Activated CD4-positive, CD25-positive, alpha-beta regulatory T cell treated with anti-CD3 and anti-CD28 coated beads, Interleukin-2, amount 50 U/mL, for 24 hours (primary cell): ENCODE measurements at places on chromosomes 16 and 17.

GRCh38 chr17:61498042-61498994 lies 46.1 kb downstream of the TBX4 start:
- no peak for ATAC-seq

- no peak for ATAC-seq
Measured at GRCh38 chr17:65559804-65560627, 1.4 kb downstream of the AXIN2 start.

GRCh38 chr16:64121473-64121872 lies 1000.4 kb downstream of the CDH11 start:
- ATAC-seq, result no peak

DNA sequence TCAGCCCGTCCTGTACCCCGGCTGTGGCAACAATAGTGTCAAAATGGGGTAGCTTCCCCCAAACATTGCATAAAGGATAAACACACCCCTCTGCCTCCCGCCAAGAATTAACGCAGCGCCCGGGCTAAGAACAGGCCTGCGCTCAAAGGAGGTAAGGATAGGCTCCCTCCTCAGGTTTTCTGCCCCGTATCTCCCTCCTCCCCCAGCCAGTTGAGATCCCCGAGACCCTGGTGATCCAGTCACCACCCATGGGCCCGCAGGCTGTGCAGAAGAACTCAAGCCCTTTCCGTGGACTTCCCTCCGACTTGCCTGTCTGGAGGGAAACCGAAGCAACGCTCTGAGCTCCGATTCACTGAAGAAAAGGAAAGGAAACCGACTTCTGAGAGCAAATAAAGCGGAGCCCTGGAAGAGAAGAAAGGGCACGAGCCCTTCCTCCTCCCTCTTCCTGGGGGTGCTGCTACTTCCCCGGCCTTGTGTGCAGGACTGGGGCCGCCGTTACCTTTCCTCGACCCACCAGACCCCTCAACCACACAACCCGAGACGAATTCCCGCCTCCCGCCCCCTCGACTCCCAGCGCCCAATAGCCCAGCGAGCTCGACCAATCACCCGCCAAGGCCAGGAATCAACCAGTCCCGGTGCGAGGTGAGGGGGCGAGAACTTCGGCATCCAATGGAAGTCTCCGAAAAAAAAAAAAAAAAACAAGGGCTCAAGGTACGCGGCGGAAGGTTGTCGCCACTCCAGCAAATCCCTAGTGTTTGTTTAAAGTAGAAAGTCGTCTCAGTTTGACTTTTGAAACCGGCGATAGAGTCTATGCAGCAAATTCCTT lies at the start of gene BRIP1:
Gene BRIP1, minus strand, starts transcription at position 554 of the 826 bp plus-strand sequence. CDS start 1,989 bp downstream, outside the sequence.
- peak; percentile 97 for ATAC-seq

DNA sequence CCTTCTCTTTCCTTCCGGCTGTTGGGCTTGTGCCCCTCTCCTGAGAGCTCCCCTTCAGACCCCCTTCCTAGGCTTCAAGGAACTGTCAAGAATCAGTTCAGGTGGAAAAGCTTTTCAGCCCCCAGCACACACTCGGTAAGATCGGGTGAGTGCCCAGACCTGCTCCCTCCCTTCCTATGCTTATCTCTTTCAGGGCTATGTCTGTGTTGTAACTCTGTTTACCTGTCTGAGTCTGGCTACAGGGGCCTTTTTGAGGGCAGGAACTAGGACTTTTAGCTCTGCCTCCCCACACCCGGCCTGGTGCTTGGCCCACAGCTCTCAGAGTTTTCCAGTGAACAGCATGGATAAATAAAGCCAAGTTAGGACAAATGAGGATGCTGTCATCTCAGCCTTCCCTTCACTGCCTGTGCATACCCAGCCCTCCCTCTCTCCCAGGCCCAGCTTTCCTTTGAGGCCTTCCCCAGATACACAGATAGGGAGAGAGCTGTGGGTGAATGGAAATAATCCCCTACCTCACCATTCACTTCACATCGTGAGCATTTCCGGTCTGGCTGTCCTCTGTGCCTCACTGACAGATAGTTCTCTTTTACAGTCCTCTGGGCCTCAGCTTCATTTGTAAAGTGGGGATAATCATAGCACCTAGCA lies 5.7 kb upstream of the MRPS23 start:
- ATAC-seq, result no peak

DNA sequence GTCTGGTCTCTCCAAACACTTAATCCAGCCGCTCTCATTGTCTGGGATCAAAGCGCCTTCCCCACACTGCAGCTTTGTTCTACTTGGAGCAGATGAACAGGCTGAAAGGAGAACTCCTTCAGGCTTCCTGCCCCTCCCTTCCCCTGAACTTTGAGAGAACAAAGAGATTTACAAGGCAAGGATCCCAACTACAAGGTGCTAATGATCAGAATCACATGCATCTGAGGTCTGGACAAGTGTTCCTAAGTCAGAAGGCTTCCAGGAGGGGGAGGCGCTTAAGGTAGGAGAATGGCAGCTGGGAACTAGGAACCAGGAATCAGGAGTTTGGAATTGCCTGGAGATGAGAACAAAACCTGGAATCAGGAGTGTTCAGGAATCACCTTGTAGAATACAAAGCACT lies 606.3 kb upstream of the CDH11 start:
- ATAC-seq, result no peak

DNA sequence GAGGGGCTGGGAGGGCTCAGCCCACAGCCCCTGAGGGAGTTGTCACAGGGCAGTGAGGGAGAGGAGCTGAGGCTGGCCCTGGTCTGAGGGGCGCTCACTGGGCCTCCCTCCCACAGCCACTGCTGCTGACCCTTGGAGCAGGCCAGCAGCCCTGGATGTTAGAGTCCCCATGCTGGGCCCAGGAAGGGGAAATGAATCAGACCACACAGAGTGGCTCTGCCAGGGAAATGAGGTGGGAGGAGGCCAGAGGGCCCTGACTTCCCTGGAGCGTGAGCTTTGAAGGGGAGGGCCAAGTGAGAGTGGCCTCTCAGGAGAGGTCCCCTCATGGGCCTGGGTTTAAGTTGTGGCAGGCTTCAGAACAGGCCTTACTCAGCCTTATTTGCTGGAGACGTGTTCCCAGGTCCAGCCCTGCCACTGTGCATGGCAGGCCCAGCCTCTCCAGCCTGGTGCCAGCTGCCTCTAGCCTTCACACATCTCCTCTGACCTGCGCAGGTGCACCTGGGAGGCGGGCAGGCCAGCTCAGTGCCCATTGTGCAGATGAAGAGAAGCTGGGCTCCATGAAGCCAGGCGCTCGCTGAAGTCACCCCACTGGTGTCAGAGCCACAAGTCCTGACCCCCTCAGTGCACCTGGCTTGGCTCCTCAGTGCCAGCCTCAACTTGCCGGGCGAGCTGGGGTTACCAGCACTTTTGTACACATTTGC lies 15.4 kb downstream of the GPT2 start:
- ATAC-seq, result no peak

- no peak for ATAC-seq
Measured at GRCh38 chr17:76085731-76086366, 6.9 kb downstream of the ZACN start.

DNA sequence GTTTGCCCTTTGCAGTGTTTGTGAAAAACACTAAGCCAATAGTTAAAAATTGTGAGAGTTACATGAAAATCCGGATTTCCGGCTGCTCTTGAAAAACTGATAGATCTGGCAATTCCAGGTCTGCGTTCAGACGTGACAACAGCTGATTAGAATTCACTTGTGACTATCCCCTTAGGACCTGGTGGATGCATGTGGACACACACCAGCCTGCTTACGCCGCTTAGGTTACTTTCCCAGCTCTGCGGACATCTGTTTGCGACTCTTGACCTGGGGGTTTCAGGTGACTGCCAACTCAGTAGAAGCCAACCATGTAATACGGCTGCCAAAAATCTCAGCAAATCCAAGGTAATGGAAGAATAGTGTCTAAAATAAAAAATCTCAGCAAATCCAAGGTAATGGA lies 24.3 kb downstream of the VPS53 start:
- no peak for ATAC-seq

- no peak for ATAC-seq
Measured at GRCh38 chr16:1364510-1364909, 12.8 kb downstream of the GNPTG start.

GRCh38 chr16:16798504-16798903 lies 419.6 kb downstream of the NPIPA7 start:
- no peak for ATAC-seq

- ATAC-seq, result no peak
Measured at GRCh38 chr16:12182212-12182611, 205.7 kb downstream of the SNX29 start.

GRCh38 chr17:66841744-66842143 lies 6.8 kb downstream of the CACNG5 start:
- no peak for ATAC-seq

DNA sequence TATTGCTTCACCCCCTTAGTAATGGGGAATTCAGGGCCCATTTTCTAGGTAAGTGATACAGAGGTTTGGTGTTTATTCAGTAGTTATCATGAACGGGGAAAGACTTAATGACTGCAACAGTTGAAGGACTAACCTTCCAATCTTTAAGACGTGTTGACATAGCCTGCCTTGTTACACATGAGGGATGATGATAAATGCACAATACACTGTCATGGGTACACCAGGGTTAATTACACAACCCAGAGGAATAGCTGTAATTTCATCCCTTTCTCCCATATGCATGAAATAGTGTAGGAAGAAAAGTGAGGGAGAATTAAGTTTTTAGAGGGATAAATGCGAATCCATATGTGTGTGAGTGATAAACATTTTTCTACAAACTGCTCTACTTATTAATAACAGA lies 10.7 kb downstream of the MYH4 start:
- ATAC-seq, result no peak

- ATAC-seq, result no peak
Measured at GRCh38 chr17:49093131-49093530, 39.4 kb upstream of the B4GALNT2 start.

- no peak for ATAC-seq
Measured at GRCh38 chr17:70238646-70239045, 69.3 kb downstream of the KCNJ2 start.

DNA sequence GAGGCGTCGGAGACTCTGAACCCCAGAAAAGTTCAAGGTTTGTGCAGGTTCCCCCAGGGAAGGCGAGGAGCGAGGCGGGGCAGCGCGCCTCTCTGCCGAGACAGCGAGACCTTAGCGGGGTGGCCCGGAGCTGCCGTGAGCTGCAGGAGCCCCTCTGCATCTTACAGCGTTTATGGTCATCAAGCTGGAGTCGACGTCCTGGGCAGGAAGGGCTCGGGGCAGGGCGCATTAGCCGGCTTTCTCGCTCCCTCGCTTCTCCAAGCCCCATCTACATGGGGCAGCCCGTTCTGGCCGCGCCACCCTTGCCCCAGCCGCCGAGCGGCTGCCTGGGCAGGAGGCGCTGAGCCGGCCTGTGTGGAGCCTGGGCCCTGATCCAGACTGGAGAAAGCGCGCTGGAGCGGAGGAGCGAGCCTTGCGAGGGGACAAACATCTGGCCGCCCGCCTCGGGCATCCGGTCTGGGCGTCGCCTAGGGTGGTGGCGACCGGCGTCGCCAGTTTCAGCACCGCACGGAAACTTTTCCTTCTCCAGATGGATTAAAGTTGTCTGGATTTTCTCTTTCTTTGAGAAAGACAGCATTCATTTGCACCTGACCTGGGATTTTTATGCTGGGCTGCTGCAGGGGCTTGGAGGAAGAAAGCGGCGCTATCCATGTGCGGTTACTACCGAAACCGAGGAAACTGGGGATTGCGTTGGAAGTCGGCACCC lies 750 bp downstream of the TMEM132E start:
- ATAC-seq, result no peak

GRCh38 chr16:534856-535445 lies 7.4 kb downstream of the CAPN15 start:
- ATAC-seq, result no peak

- ATAC-seq, result no peak
Measured at GRCh38 chr16:2029350-2029749, 2.6 kb downstream of the NHERF2 start.

DNA sequence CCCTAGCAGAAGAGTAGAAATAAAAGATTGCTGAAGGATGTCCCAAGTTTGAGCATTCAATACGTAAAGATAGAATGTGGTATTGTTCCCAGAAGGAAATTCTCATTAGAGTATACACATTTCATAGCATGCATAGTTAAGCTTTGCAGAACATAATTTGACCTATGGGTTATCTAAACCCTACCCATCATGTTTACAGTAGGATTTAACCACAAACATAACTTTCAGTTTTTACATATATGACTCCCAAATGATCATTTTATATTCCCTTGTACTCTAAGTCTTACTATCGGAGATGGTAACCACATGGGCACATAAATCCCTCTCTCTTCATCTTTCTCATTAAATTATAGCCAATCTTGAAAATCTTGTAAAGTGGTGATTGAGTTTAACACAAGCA lies 50.9 kb downstream of the SYNRG start:
- ATAC-seq, result no peak

DNA sequence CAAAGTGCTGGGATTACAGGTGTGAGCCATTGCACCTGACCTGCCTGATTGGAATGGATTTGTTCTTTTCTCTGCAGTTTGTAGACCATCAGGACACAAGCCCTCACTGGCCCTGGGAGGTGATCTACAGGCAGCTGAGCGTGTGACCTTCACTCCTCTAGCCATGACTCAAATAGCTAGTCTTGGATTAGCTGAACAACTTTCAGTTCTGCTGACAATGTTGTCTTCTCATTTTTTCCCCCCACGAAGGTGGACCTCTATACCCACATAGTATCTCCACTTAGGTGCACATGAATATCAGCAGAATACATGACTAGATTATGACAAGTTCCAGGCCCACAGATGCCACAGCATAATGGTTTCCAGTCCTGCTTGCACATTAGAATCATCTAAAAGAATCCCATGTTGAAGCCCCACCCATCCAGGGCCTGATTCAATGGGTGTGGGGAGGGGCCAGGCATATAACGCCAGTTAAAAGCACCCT lies 36.8 kb downstream of the HS3ST3B1 start:
- ATAC-seq, result peak; percentile 95

GRCh38 chr16:53378138-53378537 lies 56.1 kb upstream of the RBL2 start:
- no peak for ATAC-seq

GRCh38 chr16:60739737-60740683 lies 1296.2 kb downstream of the CDH8 start:
- ATAC-seq, result no peak

- ATAC-seq, result no peak
Measured at GRCh38 chr17:64096037-64096436, 33.9 kb downstream of the ERN1 start.

- peak; percentile 70 for ATAC-seq
Measured at GRCh38 chr16:19804538-19805323, 79.9 kb downstream of the GPRC5B start.

DNA sequence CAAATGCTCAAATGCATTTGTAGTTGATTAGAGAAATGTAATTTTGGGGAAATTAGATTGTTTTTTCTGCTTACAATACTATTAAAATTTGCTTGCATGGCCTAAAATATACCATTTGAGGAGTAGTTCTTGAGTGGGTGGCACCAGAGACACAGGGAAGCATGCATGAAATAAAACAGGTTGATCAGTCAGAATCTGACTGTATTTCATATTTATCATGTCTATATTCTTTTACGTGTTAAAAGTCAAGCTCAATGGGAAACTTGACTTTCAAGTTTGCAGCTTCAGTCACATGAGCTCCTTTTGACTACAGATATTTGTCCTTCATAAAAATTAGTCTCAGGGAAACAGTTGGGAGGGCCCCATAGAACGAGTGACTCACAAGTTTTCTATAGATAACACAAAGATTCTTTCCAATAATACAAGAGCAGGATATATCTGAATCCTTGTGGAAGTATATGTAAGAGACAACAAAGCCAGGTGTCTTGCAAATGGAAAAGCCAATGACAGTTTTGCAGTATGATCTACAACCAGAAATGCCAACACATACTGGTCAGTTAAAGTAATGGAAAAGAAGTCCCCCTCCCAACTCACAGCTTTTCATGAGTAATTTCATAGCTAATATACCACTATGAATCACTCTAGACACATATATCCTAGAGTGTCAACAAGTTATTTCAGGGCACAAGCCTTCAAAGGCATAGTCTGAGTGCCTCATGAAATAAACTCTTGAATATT lies 42.2 kb upstream of the CORO6 start:
- peak; percentile 92 for ATAC-seq

- ATAC-seq, result no peak
Measured at GRCh38 chr17:7107012-7107754, 7.4 kb downstream of the ASGR2 start.
